ENCODE measurements at places on chromosomes 2 and 18.

DNA sequence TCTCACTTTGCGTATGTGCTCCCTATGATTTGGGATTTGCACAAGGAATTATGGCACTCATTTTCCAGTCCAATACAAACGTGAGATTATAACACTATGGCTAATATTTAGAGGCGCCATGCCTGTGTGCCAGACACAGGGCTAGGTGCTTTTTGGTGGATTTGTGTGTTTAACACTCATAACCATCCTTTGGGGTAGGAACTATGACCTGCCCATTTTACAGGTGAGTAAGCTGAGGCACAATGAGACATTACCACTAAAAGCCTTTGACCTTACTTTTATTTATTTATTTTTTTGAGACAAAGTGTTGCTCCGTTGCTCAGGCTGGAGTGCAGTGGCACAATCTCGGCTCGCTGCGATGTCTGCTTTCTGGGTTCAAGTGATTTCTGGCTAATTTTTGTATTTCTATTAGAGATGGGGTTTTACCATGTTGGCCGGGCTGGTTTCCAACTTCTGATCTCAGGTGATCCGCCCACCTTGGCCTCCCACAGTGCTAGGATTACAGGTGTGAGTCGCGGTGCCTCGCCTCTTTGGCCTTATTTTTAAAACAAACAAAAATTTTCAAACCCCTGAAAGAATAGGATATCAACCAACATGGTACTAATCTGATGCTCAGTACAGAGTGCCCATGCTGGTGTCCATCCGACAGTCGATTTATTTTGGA lies 26.6 kb upstream of the GLI2 start:
- DNase-seq = no peak

GRCh38 chr2:136901732-136902131 lies 136.4 kb downstream of the THSD7B start:
- no peak for DNase-seq

- no peak for DNase-seq
Observed at GRCh38 chr2:124524155-124524915, 499.2 kb downstream of the CNTNAP5 start.

- no peak for DNase-seq
Observed at GRCh38 chr2:149924028-149924427, 336.5 kb upstream of the MMADHC start.

GRCh38 chr18:66621816-66622576 lies 18.1 kb upstream of the CDH19 start:
- no peak for DNase-seq

DNA sequence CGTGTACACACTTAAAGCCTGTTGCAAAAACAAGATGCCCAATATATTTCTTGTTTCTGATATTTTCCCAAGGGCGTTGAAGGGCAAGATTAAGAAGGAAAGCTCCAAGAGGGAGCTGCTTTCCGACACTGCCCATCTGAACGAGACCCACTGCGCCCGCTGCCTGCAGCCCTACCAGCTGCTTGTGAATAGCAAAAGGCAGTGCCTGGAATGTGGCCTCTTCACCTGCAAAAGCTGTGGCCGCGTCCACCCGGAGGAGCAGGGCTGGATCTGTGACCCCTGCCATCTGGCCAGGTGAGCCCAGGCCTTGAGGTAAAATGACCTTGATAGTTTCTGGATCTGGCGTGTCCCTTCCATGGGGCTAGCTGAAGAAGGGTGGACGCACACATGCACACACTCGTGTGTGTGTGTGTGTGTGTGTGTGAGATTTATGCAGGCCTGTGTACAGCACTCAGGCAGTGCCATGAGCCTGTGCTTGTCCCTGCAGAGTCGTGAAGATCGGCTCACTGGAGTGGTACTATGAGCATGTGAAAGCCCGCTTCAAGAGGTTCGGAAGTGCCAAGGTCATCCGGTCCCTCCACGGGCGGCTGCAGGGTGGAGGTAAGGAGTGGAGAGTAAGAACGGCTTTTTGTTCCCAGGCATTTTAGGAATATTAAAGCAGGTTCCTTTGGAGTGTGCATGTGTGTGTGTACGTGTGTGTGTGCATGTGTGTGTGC lies 23.6 kb downstream of the MLPH start:
- DNase-seq = no peak

DNA sequence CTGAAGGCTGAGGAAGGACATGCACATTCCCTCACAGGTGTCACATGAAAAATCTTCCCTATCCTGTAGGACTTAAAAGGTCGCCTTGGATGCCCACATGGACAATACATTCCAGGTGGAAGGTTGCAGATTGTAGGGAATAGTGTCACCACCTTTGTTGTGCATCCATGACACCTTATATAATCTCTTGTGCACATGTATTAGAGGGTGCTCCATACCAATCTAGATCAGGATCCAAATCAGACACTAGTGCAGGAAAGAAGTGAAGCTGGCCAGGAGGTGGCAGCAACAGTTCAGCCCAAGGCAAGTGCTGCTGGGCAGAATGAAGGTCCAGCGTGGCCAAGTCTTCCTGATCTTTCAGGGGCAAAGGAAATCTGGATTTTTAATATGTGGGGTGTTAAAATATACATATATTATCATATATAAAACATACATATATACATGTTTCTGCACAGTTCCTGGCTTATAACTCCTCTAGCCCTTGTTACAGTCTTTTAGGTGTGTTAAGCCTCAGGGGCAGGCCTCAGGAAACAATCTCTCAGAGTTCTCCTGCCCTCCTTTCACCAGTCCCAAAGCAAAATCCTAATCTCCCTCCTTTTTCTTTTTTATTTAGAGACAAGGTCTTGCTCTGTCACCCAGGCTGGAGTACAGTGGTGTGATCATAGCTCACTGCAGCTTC lies 16.6 kb downstream of the NIF3L1 start:
- DNase-seq = peak; percentile 20

DNA sequence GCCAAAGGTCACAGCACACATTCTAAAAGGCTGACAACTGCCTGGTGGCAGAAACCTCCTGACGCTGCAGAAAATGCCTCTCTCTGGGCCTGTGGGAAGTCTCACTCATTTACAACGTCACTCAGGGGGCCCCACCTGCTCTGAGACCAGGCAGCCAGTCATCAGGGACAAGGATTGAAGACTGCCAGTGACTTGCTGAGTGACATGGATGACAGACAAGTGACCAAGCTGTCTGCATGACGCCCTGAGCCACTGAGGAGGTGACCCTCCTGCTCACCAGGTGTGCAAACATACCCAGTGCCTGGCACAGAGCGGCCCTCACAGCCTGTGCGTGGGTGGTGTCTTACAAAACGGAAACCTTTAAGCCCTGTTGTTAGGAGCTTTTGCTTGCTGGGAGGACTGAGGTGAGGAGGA lies 392.4 kb downstream of the TNS1 start:
- DNase-seq = no peak

- no peak for DNase-seq
Observed at GRCh38 chr18:51668607-51669006, 471.1 kb upstream of the MEX3C start.

GRCh38 chr2:113166187-113166645 lies 7.6 kb upstream of the PSD4 start:
- DNase-seq = no peak

DNA sequence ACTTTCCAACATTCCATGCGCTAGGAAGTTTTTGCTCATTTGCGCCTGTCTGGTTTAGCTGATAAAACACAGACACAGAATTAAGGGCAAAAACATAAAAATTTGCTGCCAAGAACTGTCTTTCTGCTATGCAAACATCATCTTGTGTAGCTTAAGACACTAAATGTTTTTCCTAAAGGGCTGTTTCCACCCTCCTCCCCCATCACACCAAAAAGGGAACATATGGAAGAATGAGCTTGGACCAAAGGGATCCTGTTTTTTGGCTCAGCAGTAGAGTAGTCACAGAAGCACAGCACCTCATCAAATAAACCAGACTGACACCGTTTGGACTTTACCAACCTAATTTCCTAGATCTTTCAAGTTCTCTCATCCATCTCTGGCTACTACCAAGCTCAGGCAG lies 210.1 kb downstream of the ZNF521 start:
- DNase-seq = no peak

DNA sequence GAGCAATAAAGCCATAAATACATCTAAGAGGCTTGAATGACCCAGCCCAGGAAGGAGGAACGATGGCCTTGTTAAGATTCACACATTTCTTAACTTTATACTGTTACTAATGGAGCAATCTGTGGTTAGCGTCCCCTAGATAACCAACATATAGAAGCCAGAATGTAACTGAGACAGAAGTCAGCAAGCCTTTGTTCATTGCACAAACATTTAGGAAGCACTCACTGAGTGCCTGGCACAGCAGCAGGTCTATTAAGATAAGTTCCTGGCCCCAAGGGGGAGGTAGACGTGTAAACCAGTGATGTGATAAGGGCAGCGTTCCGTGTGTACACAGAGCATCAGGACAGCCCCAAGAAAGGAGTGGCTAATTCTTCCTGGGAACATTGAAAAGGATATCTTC lies 63.6 kb upstream of the ATL2 start:
- no peak for DNase-seq

- no peak for DNase-seq
Observed at GRCh38 chr2:45259138-45259537, 249.9 kb upstream of the SIX2 start.

GRCh38 chr2:239498981-239499634 lies 98.3 kb upstream of the HDAC4 start:
- peak; percentile 5 for DNase-seq

GRCh38 chr2:43135583-43135982 lies 90.8 kb downstream of the ZFP36L2 start:
- no peak for DNase-seq

- DNase-seq = no peak
Observed at GRCh38 chr2:234292205-234292961, 204.5 kb downstream of the ARL4C start.

GRCh38 chr2:240885566-240885965 lies 10.4 kb downstream of the MAB21L4 start:
- DNase-seq = no peak

- DNase-seq = no peak
Observed at GRCh38 chr2:45289997-45290709, 280.9 kb upstream of the SIX2 start.

DNA sequence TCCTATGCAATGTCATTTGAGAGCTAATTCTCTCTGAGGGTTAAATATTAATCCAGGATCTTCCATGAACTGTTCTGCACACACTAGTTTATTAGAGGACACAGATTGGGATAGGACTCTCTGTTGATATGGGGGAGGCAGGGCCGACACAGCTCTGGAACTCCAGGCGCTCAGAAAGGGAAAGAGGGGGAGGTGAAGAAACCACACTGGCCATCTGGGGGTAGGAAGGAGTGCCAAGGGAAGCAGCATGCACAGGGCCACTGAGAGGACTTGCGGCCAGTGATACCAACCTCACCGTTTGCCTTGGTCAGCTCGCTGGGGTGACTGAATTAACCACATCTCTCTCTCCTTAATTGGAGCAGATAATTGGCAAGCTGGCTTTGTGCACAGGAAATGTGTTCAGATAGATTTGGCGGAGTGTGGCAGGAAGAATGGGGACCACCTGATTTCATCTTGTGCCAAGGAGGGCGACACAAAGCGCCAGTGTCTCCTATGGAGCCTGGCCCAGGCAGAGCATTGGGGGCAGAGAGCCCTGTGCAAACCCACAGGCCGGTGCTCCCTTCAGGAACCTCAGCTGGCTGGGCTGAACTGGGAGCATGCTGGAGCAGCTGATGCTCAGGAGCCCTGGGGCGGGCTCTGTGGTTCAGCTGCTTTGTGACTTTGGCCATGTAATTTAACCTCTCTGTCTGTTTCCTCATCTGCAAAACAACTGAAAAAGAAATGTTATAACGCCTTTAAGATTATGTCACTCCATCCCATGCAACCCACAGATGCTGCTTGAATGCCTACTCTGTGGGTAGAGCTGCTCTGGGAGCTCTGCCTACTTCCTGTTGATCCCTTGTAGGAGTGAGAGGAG lies 114.7 kb upstream of the STON1 start:
- no peak for DNase-seq

- DNase-seq = no peak
Observed at GRCh38 chr18:56545464-56545863, 92.9 kb downstream of the TXNL1 start.

DNA sequence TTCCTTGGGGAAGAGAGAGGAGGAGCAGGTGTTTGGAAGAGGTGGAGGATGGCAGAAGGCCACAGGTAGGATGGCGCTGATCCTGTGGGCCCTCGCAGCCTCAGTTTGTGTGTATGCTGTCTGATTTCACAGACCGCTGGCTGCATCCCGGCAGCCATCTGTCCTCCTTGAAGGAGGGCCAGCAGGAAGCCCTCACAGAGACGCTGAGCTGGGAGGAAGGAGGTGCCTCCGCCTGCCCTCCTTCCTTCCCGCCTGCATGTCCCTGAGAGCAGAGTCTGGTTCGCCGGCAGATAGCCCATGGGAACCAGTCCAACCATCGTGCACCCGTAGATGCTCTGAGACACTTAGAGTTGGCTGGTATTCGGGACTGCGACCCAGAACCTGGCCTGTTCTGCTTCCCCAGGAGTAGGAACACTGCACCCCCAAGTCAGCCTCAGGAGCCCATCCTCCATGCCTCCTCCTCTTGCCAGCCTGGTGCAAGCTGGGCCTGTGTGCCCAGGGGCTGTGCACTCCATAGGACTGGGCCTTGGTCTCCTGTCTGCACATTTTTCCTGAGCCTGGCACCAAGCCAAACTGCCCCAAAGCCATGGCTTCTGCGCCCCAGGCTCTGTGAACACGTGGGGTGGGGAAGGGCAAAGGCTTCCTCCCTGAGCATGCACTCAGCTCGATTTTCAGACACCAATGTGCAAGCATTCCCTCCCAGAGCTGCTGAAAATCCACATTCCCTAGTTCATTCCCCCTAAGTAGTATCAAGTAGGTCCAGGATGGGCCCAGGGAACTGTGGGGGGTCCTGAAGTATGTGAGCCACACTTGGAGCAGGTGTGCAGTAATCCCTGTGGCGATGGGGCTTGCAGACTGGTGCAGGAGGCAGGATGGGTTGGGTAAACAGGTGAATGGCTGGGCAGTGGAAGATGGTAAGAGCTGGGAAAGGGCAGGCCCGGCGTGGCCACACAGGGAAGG lies 115.6 kb downstream of the SEPTIN10 start:
- DNase-seq = no peak

- DNase-seq = no peak
Observed at GRCh38 chr18:37252342-37252741, 313.3 kb downstream of the CELF4 start.

DNA sequence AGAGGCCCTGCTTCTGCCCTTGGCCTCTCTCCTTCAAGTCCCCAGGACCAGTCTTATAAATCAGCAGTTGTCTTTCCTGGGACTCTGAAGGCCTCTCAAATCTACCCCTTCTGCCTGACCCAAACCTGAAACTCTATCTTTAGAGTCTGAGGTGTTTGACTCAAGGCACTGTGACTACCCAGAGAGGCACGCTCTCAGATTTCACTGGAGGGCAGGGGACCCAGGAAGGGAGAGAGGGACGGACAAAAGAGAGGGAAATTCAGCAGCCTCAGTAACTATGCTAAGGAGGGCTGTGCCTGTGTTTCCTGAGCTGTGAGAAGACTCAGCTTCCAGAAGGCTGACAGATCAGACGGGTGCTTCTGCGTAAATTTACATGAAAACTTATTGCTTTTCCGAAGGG lies 217.8 kb downstream of the HAUS1 start:
- no peak for DNase-seq

DNA sequence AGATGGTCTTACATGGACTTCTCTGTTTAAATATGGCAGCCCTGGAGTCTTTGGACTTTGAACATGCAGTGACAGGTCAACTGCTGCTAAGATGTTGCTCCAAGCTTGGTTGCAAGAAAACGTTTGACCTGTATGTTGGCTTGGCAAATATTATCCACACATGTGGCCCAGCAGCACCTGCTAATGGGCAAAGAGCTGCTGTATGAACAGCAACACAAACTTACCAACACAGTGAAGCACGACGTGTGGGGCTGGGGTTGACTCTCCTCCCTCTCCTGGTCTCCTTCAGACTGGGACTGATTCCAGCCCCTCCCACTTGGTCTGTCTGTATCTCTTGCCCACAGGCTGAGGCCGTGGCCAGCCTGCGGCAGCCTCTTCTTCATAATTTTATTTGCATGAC lies 3.8 kb downstream of the KCNE4 start:
- DNase-seq = no peak

- DNase-seq = no peak
Observed at GRCh38 chr2:231708773-231709635, 679 bp downstream of the PTMA start.

Measured in fibroblast of skin of left quadriceps (primary cell).